ENCODE measurements at places on chromosomes 7 and 10.

- no peak for DNase-seq
Measured at GRCh38 chr10:109915566-109915965, 7.7 kb downstream of the XPNPEP1 start.

DNA sequence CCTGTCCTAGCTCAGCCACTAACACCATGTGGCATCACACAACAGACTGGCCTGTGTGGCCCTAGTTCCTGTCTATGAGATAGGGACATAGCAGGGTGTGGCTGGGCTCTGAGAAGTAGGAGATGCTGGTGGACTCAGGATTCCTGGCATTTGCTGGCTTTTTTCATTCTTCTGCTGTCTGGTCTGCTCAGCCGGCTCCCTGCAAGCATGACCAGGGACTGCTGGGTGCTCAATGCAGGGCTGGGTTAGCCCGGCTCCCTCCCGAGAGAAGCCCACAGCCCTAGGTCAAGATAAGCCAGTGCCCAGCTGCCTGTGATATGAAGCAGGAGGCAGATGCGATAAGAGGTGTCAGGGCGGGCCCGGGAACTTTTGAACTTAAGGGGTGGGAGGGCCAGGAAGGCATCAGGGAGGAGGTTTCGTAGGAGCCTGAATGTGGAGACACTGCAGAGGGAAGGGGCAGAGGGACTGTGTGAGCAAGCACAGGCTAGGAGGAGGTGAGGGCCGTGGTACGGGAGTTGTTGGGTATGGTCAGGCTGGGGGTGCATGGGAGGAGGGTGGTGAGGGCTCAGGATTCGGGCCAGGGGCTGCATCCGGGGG lies 3.5 kb downstream of the AQP1 start:
- DNase-seq = no peak

DNA sequence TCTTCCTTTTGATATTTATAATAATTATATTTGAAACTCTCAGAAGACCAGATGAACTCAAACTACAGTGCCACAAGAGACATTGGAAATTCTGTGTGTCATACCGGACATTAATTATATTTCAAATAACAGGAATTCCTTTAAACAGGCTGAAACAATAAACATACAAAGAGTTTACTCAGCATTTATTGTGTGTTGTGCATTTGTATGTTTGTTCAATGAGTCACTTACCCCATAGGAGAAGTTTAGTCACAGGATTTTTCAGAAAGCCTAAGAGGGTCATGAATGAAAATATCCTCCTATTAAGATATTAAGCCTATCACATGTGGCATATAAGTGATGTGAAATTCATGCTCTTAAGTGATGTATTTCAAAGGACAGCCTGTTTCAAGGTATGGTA lies 566.8 kb downstream of the CNTNAP2 start:
- no peak for DNase-seq

DNA sequence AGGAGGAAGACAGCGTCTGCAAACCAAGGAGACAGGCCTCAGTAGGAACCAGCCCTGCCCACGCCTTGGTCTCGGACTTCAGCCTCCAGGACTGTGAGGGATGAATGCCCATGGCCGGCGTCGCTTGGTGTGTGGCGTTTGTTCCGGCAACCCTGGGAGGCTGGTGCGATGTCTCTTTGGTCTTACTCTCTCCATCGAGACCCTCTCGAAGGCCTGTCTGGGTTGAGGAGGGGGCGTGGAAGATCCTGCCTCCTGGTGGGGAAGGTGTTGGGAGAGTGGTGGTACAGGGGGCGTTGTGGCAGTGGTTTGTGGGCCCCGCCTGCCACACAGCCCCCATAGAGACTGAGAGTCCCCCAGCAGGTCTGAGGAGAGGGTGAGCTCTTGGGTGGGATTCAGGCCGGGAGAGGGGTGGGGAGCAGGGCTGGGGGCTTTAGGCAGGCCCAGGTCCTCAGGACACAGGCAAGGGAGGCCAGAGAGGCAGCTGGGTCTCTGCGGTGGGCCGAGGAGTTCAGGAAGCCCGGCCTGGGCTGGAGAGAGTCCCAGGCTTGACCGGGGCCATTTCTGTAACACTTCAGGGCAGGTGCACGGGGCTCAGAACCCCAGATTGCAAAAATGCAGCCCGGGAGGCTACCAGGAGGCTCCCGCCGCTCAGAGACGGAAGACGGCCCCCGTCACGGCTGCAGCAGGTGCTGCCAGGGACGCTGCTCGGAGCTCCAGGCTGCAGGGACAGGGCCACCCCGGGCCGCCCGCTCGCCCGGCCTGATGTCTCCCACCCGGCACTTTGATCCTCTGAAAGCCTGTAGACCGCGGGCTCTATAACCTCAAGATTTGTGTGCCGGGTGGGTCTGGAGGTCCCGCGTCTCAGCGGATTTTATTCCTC lies 33.8 kb upstream of the PSMG3 start:
- DNase-seq = no peak

DNA sequence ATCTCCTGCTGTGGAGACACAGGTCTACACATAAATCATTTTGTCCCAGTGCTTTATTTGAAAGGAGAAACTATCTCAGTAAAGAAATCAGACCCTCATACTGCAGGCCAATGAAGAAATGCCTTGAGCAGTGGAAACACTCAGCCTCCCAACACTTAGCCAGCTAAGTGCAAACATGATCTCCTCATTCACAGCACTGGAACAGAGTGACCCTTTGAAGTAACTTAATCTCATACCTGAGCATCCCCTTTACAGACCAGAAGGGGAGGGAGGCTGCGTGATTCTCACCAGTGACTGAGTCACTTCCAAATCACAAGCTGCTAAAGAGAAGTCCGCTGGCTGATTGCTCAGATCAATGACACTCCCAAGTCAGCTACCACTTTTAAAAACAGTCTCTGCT lies 4.5 kb downstream of the CHST15 start:
- DNase-seq = no peak

DNA sequence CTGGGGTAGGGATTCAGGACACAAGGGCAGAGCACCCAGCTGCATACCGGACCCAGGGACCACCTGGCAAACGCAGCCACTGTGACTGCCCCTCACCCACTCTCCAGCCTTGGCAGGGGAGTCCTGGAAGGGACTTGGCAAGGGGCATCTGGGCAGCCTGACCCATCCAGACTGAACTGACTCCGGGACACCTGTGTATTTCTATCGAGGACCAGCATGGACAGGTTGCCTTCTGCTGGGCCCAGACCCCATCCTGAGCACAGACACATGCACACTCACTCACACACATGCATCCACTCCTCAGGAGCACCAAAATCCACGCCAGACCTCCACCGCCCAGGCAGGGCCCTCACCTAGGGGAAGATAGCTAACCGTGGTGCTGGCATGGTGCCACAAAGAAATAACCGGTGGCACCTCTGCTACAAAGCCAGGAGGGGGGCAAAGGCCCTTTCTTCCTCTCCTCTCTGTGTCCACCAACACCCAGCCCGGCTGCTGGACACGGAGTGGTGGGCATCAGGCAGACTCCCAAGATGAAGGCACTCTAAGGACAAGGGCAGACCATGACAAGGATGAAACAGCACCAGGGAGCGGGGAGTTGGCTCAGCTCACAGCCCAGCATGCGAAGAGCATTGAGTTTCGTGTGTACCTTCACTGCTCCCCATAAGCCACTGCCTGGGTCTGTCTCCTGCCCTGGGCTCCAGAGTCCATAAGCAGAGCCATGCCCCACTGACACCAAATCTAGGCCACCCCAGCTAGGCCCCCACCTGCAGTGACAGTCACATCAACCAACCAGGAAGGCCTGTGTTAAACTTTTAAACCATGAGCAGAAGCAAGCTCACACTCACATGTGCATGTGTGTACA lies 35.3 kb downstream of the KCNH2 start:
- no peak for DNase-seq

DNA sequence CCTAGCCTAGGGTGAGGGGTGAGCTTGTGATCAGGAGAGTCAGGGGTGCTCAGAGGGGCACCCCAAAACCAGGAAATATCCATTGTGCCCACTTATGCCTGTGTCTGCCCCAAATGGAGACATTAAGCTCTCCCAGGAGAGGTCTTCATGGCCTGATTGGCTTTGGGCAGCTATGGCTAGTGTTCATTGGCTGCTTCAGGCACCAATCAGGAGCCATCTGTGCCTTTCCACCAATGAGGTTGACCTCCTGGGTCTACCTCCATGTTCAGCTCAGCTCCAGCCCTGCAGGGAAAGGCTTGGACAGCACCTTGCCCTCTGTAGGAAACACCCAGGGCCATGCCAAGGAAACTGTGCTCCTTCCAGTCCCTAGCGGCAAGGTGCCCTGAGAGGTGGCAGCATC lies 23.9 kb upstream of the HSPB1 start:
- DNase-seq = no peak

GRCh38 chr7:23208316-23208715 lies 26.5 kb downstream of the NUP42 start:
- DNase-seq = no peak

- no peak for DNase-seq
Measured at GRCh38 chr10:124305131-124305530, 113.6 kb downstream of the OAT start.

DNA sequence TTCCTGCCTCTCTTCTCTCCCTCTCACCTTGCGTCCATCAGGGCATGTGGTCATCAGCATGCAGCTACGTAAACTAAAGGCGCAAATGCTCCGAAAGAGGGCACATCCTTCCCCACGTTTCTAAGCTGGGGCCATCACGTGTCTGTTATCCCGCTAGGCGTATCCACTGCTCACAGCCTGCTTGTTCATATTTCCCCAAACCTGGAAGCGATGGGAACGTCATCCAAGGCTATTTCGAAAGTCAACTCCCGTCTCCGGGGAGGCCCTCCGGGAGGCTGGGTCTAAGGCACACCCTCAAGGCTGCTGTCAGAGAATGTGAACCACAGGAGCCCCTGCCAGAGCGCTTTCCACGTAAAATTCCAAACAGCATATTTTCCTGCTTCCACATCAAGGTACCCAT lies 199.2 kb downstream of the DIP2C start:
- no peak for DNase-seq
